Activated CD4-positive, alpha-beta T cell treated with anti-CD3 and anti-CD28 coated beads, Interleukin-2, amount 50 U/mL, for 4 hours (primary cell): ENCODE measurements at places on chromosomes 6 and 20.

DNA sequence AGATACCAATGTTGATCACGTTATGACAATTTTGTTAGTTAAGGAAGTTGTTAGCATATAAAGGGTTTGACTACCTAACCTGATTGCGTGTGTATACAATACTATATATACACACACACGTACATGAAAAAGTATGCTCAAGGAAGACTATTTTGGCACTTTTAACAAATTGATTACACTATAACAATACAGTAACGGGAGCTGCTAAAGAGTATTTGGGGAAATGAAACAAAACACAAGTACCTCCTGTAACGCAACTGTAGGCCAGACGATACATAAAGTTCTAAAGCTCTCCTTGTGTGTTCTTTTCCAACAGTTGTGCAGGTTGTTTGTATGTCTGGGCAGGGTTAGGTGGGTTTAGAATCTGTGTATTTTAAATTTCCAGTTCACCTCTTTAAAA is 98.7 kb downstream of the PLEKHG1 start:
- DNase-seq, result no peak

DNA sequence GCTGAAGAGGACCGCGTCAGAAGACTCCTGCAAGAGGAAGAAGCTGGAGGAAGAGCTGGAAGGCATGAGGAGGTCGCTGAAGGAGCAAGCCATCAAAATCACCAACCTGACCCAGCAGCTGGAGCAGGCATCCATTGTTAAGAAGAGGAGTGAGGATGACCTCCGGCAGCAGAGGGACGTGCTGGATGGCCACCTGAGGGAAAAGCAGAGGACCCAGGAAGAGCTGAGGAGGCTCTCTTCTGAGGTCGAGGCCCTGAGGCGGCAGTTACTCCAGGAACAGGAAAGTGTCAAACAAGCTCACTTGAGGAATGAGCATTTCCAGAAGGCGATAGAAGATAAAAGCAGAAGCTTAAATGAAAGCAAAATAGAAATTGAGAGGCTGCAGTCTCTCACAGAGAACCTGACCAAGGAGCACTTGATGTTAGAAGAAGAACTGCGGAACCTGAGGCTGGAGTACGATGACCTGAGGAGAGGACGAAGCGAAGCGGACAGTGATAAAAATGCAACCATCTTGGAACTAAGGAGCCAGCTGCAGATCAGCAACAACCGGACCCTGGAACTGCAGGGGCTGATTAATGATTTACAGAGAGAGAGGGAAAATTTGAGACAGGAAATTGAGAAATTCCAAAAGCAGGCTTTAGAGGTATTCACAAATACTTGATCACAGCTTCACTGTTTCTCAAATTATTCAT is 8.9 kb upstream of the SNRNP48 start:
- no peak for DNase-seq

DNA sequence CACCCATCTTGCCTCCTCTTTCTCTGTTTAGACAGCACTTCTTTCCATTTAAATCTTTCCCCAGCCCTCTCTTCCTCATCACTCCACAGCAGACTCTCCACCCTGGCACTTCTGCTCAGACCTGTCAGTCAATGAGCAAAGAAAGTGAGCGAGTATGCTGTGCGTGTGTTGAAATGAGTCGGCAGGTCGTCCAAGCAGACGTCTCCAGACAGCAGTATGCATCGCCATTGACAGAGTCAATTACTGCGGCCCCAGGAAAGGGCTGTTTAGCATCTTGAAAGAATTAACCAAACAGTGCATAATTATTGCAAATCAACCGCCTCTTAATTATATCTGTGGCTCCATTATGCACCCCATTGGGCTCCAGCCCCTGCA is 54.8 kb upstream of the KCNG1 start:
- no peak for DNase-seq

GRCh38 chr20:53070706-53071392 is 98.7 kb downstream of the TSHZ2 start:
- no peak for DNase-seq

- no peak for DNase-seq
Observed at GRCh38 chr6:100228437-100228833, 234.4 kb upstream of the MCHR2 start.

GRCh38 chr6:25088513-25088912 is 152.8 kb upstream of the RIPOR2 start:
- DNase-seq, result no peak

- peak; percentile 51 for DNase-seq
Observed at GRCh38 chr6:163554663-163555062, 140.1 kb downstream of the QKI start.

DNA sequence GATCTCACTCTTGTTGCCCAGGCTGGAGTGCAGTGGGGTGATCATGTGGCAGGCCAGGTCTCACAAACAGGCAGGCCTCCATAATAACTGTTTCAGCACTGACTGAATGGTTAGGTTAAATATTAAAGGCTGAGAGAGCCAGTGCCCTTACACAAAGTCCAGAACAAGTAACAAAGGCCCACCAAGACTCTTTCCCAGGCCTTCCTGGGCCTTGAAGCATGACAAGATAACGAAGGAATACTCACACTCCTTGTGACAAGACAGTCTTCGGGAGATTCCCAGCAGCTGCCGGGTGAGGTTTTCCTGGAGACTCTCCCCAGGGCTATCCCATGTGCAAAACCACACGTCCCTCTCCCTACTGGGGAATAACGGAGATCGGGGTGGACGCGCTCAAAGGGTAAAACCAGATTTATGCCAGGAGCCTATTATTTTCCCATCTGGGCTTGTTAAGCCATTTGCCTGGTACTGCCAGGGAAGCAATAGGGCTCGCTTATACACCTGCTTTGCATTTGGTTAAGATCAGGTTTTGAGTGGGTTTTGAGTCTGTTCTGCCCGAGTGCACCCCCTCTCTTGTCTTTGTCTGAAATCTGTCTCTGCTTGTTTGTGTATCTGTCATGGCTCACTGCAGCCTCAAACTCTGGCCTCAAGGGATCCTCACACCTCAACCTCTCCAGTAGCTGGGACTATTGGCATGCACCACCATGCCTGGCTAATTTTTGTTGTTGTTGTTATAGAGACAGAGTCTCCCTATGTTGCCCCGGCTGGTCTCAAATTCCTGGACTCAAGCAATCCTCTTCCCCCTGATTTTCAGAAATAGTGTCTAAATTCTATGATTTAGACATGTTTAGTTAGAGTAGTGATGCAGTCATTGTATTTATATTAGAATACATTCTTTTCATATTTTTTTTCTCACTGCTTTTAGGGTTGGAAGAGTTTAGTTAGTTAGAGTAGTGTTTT is 1.4 kb upstream of the ENPP3 start:
- DNase-seq, result no peak

DNA sequence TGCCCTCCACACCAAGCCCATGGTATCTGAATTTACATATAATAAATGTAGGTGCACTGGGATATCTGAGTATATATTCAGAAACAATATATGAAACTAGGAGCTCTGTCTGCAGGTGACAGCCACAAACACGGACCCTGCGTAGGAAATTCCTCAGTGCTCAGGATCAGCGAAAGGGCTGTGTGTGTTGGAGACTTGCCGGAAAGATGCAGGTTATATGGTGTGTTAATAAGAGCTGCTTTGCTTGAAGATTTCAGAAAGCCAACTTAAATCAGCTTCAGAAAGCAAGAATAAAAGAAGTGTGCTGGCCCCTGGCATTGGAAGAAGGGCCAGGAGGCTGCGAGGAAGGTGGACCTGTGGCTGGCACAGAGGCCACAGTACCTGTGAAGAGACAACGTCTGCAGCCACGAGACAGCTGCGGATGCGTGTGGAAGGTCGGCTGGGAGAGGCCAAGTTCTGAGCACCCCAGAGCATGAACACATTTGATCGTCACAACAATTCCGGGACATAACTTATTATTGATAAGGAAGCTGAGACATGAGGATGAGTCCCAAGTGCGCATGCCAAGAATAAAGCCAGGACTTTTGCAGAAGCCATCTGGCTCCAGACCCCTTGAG is 183.2 kb downstream of the DLL1 start:
- no peak for DNase-seq

GRCh38 chr6:125983246-125983945 is 2.9 kb upstream of the TRMT11 start:
- no peak for DNase-seq
